CD4-positive, alpha-beta T cell treated with Interleukin-4 for 1 hour (primary cell): ENCODE measurements at places on chromosomes 2 and 18.

GRCh38 chr2:15944325-15945017 is 4.1 kb downstream of the MYCN start:
- no peak for DNase-seq

DNA sequence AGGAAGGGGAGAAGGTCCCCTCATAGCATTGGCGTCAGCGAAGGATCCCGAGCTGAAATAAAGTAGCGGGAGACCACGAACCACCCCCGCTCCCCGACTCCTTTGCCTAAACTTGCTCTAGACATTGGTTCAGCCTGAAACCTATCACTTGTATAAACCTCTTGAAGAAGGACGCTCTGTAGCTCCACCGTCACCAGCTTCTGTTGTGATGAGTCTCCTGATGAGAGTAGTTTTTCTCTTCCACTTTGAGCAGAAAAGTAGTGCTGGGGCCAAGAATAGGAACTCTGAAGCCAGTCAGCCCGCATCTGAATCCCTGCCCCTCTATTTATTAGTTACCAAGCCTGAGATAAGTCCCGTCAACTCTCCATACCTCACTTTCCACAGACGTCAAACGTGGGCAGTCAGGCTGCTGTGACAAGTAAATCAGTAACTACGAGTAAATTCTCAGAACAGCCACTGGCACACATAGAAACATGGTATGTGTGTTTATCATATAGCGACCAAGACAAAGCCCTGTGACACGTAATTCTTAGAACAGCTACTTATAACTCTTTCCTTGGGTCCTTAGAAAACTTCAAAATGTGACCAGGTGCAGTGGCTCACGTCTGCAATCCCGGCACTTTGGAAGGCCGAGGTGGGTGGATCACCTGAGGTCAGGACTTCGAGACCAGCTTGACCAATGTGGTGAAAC is 61.7 kb downstream of the CD226 start:
- DNase-seq, result no peak

DNA sequence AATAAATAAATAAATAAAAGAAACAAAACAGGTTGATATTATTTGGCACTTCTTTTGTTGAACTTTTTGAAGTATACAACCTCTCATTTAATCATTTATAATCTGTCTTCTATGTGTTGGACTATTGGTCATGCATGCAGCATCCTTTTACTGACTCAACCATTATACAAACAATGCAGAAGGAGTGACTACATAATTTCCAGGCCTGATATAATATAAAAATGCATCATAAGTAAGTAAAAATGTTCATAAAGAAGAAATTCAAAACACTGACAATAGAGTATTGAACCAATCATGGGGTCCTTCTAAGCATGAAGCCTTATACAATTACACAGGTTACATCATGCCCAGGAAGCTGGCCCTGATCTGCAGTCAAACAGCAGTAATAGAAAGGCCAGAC is 141.5 kb upstream of the FN1 start:
- DNase-seq, result no peak

DNA sequence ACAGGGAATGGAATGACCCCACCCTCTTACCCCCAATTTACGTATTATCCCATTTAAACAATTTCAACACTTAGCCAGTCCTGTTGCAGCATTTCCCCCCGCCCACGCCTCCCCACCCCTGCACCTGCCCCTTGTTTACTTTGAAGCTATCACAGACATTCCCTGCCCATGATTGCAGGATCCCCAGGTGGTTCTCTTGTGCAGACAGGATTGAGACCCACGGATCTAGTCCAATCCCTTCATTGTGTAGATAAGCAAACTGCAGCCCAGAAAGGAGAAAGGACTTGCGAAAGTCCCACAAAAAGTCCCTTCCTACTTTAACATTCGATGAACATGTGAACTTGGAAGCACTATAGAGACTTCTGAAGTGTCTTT is 38.9 kb downstream of the TMEM17 start:
- no peak for DNase-seq

DNA sequence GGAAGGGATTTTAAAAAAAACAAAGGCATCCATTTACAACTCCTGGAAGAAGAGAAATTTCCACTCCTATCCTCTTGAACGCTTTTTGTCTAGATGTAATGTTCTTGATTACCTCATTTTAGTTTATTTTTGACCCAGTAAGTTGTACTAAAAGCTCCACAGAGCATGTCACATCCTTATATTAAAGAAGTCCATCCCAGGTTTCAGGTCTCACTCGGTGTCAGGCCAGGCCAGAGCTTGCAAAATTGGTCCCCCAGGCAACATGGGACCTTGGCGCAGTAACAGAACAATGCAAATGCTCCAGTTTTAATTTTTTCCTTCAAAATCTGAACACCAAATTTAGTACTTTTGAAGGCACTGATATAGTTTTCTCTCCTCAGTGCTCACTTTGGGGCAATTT is 218.4 kb upstream of the REV1 start:
- no peak for DNase-seq
